ENCODE measurements at places on chromosomes 1 and 21. TPM values are rescaled to one million over a fixed set of nuclear protein-coding genes. Genes with fewer than 3 reads are reported as not detected.

SEMA6C gene
- polyA plus RNA-seq = 24.1 TPM

E2F2 gene
- polyA plus RNA-seq = 4.4 TPM

TOR1AIP2 gene
- 30.9 TPM for polyA plus RNA-seq

A3GALT2 gene
- polyA plus RNA-seq = not detected

PLCH2 gene
- 1.7 TPM for polyA plus RNA-seq

OR2L2 gene
- polyA plus RNA-seq = 0.08 TPM

SRGAP2C gene
- 26.5 TPM for polyA plus RNA-seq

NUP210L gene
- polyA plus RNA-seq = 0.03 TPM

ROR1 gene
- 31.0 TPM for polyA plus RNA-seq

HSD11B1 gene
- 0.46 TPM for polyA plus RNA-seq

SOAT1 gene
- polyA plus RNA-seq = 30.4 TPM

KCNJ15 gene
- 222 TPM for polyA plus RNA-seq

CCDC185 gene
- polyA plus RNA-seq = 0.09 TPM

FABP3 gene
- polyA plus RNA-seq = 70.8 TPM

C1orf94 gene
- not detected for polyA plus RNA-seq

CELA2B gene
- polyA plus RNA-seq = 0.21 TPM

RBP7 gene
- polyA plus RNA-seq = 35.2 TPM

FTCD gene
- 27.4 TPM for polyA plus RNA-seq

CR1 gene
- polyA plus RNA-seq = 25.3 TPM

TRIM17 gene
- polyA plus RNA-seq = 8.5 TPM

BMP8A gene
- 0.67 TPM for polyA plus RNA-seq

UBR4 gene
- 124 TPM for polyA plus RNA-seq

IRF6 gene
- polyA plus RNA-seq = 20.3 TPM

TIE1 gene
- polyA plus RNA-seq = 59.1 TPM

LCE6A gene
- polyA plus RNA-seq = not detected

ZBTB21 gene
- 11.5 TPM for polyA plus RNA-seq

NPHP4 gene
- polyA plus RNA-seq = 9.8 TPM

CFAP141 gene
- not detected for polyA plus RNA-seq

SLC6A17 gene
- polyA plus RNA-seq = 0.90 TPM

CORT gene
- polyA plus RNA-seq = 1.3 TPM

RBM11 gene
- 5.2 TPM for polyA plus RNA-seq

SUSD4 gene
- 18.9 TPM for polyA plus RNA-seq

KRTAP10-11 gene
- polyA plus RNA-seq = not detected

INTS7 gene
- polyA plus RNA-seq = 18.5 TPM

FAM3B gene
- 25.2 TPM for polyA plus RNA-seq

PIP5K1A gene
- 61.3 TPM for polyA plus RNA-seq

ZNF683 gene
- 0.06 TPM for polyA plus RNA-seq

PRMT6 gene
- polyA plus RNA-seq = 48.6 TPM

CAPZA1 gene
- 136 TPM for polyA plus RNA-seq

OR2L3 gene
- polyA plus RNA-seq = not detected

OVAAL gene
- not detected for polyA plus RNA-seq

EXTL1 gene
- 1.7 TPM for polyA plus RNA-seq

TMPRSS15 gene
- polyA plus RNA-seq = 0.39 TPM

ZSCAN20 gene
- 5.5 TPM for polyA plus RNA-seq

CD247 gene
- polyA plus RNA-seq = 1.0 TPM

LRRC3 gene
- polyA plus RNA-seq = 5.0 TPM

C1orf52 gene
- polyA plus RNA-seq = 42.7 TPM

IFNLR1 gene
- 4.9 TPM for polyA plus RNA-seq

ERVH48-1 gene
- 0.30 TPM for polyA plus RNA-seq

PAQR6 gene
- polyA plus RNA-seq = 2.5 TPM

OR2T11 gene
- polyA plus RNA-seq = not detected

GJC2 gene
- 0.58 TPM for polyA plus RNA-seq

GPR161 gene
- 20.6 TPM for polyA plus RNA-seq

SAMD11 gene
- polyA plus RNA-seq = 66.0 TPM

GREM2 gene
- 0.49 TPM for polyA plus RNA-seq

TMIGD3 gene
- polyA plus RNA-seq = 1.2 TPM

DNASE2B gene
- not detected for polyA plus RNA-seq
